ENCODE measurements at places on chromosomes 2 and 18.

- no peak for DNase-seq
These were observed 190.6 kb upstream of the SPRED2 start for GRCh38 chr2:65622951-65623535.

DNA sequence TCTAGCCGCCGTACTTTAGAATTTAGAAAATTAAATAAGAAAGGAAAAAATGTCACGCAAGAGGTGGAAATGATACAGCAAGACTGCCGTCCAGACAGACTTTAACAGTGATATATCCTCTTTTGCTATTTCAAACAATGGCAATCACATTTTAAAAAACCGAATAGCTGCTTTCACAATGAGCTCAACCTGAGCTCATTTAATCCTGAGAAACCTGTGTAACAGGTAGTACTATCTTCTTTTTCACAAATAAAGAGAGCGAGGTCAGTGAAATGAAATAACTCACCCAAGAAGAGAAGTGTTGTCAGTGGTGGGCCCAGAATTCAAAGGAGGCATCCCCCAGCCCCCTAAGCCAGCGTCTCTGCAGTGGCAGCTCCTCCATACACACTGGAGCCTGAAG is 60.7 kb upstream of the DAPL1 start:
- DNase-seq: no peak

DNA sequence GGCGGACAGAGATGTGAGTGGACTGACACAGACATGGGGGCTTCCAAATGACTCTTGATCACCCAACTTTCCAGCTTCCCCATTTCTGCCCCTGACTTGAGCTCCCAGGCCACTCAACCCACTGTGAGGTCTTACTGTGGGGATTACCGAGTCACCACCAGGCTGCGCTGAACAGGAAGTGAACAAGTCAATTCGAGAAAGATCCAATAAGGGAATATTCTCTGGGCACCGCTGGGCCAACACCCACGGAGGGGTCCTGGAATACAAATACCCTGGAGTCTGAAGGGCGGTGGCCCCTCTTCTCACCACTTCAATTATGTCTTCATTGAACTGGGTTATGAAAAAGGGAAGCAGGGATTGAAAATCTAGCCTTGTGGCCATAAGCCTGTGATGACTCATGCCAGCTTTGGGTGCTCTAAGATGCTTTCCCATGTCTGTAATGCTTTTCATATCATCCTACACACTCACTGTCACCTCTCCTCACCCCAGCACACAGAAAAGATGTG is 37.7 kb downstream of the BCL11A start:
- peak; percentile 39 for DNase-seq

GRCh38 chr2:16506366-16506765 is 159.3 kb downstream of the CYRIA start:
- DNase-seq: no peak

DNA sequence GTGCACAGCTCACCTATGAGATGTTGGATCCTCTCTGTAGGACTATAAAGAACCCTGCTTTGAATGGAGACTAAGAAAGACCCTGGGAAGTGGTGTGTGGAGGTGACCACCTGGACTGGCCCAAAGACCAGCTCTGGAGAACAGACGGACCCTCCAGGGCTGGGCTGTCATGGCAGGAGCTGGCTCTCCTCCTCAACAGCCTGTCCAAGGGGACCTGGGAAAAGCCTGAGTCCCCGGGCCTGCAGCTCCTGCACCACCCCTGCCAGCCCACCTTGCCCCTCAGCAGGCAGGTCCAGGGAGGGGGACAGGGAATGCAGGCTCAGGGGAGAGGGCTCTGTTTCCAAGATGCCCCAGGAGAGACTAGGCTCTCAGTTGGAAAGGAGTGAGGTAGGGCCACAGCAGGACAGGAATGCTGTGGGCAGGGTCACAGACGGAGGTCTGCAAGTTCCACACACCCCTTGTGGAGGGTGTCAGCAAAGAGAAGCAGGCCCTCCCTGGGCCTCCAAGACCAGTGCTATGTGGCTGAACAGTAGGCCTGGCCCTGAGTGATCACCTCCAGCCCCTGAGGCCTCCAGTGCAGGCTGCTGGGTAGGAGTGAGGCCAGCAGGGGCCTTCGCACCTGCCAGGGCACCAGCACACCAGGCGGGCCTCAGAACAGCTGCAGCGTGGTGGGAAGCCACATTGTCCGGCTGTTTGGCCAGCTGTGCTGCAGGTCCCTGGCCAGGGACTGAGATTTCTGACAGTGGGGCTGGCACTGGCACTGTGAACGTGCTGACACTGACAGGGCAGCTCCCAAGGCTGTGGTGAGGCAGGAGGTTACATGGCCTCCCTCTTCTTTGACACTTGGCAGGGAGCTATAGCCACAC is 86.4 kb upstream of the OTOS start:
- no peak for DNase-seq

- DNase-seq: no peak
These were observed 578.1 kb upstream of the SYT4 start for GRCh38 chr18:43855376-43855775.

DNA sequence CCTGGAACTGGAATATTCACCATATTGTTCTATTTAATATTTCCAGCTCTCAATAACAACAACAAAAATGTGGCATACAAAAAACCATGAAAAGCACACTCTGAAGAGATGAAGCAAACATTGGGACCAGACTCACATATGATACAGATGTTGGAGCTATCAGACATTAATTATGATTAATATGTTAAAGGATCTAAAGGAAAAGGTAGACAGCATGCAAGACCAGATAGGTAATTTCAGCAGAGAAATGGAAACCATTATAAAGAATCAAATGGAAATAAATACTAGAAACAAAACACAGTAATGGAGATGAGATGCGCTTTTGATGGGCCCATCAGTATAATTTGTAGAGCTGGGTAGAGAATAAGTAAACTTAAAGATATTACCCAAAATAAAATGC is 50.9 kb upstream of the MGAT4A start:
- DNase-seq: no peak

DNA sequence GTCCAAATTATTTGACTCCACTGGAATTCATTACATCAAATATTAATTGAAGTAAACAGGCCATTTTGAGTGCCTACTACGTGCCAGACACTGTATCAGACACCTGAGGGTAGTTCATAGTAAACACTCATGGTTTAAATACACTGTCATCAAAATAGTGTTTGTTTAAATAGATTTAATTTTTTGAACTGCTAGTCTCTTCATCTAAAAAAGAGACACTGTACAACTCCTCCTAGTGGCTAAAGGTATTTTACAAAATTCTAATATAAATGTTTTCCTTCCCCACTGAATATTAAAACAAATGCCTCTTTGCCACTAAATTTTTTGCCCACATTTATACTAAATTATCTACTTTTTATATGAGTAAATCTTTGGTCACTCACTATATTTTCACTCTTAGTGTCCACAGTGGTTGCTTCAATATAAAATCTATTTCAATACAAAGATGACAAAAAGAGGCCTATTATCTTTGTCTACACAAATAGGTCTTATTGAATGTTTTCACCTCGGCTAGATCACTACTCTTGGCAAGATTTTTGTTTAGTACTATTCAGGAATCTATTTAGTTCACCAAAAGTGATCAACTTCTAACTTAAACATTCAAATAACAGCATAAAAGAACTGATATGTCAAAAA is 122.1 kb downstream of the TMEM247 start:
- no peak for DNase-seq

DNA sequence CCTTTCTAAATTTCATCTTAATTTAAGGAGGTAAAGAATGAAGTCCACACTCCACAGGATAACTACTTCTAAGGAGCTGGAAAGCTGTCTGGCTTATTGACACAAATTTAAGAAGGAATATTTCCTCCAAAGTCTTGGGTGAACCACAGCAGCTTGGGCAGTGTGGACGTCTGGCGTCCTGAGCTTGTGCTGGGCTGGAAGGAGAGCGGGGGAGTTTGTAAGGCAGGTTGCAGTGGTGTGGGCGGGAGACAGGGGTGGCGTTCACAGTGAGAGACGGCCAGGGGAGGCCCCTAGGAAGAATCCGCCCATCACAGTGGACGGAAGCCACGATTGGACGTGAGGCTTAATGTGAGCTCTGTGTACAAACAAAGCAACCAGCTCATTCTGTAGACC is 25.7 kb downstream of the ADI1 start:
- DNase-seq: no peak

DNA sequence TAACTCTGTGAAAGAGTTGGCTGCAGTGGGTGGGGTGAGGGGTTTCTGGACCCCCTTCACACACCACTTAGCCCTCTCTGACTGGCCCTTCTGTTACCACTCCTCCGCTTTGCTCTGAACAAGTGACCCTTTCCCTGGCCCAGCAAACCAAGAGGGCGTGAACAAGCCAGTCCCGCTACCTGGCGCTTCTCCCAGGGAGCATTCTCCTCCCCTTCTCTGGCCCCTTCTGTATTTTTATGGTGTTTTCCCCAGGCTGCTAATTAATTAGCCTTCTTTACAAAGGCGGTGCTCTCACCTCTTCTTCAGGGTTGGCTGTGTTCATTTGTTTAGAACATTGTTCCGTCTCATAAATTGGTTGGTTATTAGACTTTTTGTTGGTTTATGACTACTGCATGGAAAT is 180.1 kb downstream of the MGAT5 start:
- DNase-seq: no peak

DNA sequence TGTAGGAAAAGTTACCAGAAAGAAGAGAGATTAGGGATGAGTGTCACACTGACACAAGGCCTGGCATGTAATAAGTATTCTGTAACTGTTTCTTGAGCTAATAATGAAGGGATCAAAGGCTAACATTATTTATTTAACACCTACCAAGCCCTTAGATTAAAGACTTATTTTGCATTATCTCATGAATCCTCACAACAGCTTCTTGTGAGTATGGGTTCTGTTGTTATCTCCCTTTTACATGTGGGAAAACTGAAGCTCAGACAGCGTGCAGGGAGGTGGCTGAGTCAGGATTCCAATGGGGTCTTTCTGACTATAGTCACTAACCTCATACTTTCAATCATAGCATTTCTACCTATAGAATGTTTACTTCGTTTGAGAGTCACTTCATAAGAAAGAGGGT is 79.0 kb upstream of the PROKR1 start:
- DNase-seq: no peak

GRCh38 chr2:48693645-48694044 is 61.9 kb downstream of the LHCGR start:
- DNase-seq: no peak
